ENCODE measurements at places on chromosomes 4 and X.

DNA sequence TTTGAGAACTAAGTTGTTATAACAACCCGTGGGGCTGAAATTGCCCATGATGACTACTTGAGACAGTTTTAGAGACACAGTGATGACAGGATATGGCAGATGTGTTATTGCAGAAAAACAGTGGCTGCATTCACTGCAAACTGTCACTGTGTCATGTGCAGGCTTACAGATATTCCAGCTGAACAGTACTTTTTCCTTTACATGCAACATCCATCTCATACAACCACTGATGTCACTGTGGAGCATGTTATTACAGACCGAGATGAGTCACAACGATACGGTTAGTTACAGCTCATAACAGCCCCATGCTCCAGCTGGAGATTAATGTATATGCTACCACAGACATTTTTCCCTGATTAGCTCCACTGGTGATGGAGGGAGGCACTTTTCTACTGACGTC, 207.4 kb downstream of the TMA16 start:
- DNase-seq, result no peak

DNA sequence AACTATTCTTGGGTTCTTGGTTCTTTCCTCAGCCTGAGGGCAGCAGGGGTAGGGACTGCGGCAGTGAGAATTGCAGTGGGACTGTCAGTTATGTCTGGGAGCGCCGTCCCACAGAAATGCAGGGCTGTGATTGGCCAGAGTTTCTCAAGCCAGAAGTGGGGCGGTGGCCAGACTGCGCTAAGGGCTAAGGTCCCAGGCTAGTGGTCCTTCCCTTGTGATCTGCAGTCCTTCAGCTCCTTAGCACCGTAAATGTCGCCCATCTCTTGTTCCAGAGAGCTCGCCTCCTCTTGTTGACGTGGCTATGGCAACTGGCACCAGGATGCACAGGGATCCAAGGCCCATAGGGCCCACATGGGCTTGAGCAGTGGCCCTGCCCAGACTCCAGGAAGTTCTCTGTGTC, 223.5 kb downstream of the GRIA2 start:
- DNase-seq, result no peak

- no peak for DNase-seq
Observed at GRCh38 chr4:93834249-93835066, 5.9 kb downstream of the ATOH1 start.

DNA sequence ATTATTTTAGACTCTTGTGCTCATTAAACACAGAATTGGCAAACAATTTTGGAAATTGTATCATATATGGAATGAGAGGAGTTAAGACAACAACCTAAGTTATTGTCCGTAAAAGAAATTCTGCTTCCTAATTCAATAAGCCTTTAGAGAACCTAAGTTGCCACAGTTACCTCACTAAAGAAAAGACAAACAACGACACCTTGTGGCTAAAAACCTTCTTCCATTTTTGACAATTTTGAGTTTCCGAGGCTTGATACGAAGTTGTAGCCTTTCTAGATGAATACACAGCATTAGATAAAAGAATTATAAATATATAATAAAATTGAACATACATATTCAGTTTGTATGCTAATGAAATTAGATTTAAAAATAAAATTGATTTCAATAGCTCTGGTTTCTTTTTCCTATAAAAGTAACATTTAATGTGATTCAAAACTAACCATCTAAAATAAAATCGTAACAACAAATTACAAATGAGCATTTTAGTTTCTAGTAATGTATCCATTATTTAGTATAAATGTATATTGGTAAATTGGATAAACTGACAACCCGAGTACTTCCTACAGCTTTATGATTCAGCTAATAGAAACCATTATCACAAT, 275.1 kb downstream of the GPM6A start:
- no peak for DNase-seq

DNA sequence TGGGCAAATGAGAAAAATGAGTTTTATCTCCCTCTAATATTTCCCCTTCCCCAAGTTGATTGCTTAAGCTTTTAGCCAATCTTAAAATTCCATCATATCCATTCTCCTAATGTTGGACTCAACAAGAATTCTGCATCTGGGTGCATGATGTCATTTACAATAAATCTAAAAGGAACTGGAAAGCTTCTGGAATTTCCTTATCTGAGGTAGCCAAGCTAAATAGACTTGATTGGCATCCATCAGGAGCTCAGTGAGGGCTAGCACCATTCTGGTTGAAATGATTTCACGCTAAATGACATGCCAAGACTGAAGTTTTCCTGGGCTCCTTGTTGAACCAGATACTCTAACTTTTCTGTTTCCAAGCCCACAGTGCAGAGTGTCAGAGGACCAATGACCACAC, 110.3 kb upstream of the SCML1 start:
- no peak for DNase-seq

GRCh38 chrX:53018627-53019026, 30.0 kb upstream of the GPR173 start:
- no peak for DNase-seq

GRCh38 chr4:154049457-154050181, 260.7 kb upstream of the SFRP2 start:
- DNase-seq, result peak; percentile 73

DNA sequence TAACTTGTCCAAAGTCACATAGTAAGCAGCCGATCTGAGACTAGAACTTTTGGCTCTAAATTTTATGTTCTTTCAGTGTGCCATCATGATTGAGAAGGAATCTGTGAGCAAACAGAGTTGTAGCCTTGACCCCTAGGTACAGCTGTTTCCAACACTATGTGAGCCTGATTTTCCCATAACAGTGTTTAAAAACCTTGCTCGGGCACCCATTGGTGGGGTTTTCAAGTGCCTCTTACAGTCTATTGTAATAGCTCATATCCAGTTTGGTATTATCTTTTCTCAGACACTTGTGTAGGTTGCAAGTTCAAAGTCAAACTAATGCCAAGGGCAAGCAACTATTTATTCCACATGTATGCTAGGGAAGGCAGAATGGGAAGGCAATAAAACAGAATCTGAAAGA, 467.9 kb downstream of the INPP4B start:
- no peak for DNase-seq

DNA sequence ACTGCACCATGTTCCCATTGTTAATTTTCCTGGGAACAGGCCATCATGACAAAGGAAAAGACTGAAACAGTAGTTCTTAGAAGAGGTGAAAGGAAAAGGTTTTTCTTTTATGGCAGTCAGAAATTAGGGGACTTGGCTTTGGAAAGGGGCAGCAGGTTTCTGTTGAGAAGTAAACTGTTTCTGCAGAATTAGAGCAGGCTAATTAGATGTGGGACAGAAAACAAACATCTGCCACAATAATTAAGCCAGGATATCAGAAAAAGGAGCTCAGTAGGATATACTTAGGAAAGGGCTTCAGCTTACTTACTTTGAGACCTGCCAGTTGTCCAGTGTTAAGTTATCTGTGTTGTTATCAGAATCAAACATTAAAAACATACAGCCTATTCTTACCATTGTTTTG, 36.7 kb upstream of the STPG2 start:
- no peak for DNase-seq

GRCh38 chrX:68823413-68824151, 5.2 kb upstream of the EFNB1 start:
- DNase-seq, result peak; percentile 21

- DNase-seq, result no peak
Observed at GRCh38 chrX:103779141-103779789, 2.6 kb downstream of the PLP1 start.
